ENCODE measurements at places on chromosomes 6 and 20. TPM values are rescaled to one million over a fixed set of nuclear protein-coding genes. Genes with fewer than 3 reads are reported as not detected.

- DNase-seq: no peak
- H3K4me3 ChIP-seq: no peak overlapping the region
These were observed 203.0 kb downstream of the EPM2A start for GRCh38 chr6:145532361-145532760.

The RBM24 gene
- 1.4 TPM for total RNA-seq

The ANKRD6 gene
- total RNA-seq: 11.5 TPM

GRCh38 chr6:13472099-13472498 lies 15.3 kb downstream of the GFOD1 start:
- H3K4me1 ChIP-seq: peaks cover 13% of the 10 kb centered on the region
- DNase-seq: no peak
- no peak overlapping the region for H3K4me3 ChIP-seq
- H3K27ac ChIP-seq: no peak overlapping the region

The ZNF311 gene
- total RNA-seq: 0.88 TPM

The NRSN1 gene
- not detected for total RNA-seq
